Kasumi-1 (cell line): ENCODE measurements at places on chromosomes 5 and 9.

DNA sequence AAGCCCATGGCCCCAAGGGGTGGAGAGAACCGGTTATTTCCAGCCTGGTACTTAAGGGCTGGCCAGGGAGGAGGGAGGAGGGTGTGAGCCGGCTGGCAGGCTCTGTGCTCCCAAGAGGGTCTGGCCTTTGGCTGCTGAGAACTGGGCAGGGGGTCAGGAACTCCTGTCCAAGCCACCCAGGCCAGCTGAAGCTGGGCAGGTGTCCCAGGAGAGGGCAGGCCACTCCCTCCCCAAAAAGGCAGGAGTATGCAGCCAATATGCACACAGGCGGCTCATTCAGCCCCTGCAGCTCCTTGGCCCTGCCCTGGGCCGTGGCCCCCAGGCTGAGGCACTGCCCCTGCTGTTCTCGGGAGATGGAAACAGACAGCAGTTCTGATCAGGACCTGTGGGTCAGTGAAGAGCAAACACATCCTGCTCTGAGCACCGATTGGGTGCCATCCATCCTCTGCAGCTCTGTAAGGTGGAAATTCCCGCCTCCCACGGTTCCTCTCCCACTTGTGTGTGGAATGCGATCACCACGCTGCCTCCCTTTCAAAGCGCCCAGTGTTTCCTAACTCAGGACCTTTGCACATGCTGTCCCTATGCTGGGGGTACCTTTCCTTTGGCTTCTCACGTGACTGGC, 17.1 kb upstream of the KIF12 start:
- no peak for DNase-seq

- DNase-seq = no peak
Measured at GRCh38 chr5:89292487-89292886, 409.5 kb upstream of the MEF2C start.

DNA sequence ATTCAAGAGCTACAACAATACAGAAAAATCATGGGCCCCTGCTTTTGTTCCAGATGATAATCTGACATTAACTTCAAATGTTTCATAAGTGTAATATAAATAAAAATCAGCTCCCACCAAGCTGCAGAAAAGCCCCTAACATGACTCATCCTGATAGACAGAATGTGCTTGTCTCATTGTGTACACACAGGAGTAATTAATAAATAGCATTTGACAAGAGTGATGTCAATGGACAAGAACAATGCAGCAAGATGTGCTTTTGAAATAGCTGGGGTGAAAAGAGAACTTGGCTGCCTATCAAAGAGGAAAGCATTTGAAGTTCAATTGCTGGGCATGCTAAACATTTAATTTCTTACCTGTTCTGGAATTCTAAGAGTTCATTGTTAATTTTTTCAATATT, 79.2 kb downstream of the DNAH5 start:
- DNase-seq = no peak

DNA sequence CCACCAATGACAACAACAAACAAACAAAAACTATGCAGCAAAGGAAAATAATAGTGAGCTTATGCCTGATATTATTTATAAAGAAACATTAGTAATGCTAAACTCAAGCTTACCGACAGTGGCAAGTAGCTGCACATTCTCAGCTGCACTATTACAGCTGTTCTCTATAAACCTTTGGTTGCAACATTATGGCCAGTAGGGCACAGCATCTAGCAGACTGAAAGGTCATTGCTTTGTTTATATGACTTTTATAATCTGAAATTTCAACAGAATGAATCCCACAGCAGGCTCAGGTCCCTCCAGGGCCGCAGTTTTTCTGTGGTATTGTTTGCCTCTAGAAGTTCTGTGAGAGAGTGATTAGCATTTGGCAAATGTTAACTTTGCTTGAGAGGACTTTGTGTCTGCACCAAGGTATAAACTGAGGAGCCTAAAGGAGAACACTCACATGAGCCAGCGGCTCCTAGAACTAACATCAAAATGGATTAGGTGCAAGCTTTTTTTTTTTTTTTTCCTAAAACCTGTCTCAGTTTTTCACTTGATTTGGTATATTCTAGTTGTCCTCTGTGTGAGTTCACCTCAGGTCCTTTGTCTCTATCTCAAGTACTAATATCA, 58.3 kb downstream of the IZUMO3 start:
- no peak for DNase-seq

DNA sequence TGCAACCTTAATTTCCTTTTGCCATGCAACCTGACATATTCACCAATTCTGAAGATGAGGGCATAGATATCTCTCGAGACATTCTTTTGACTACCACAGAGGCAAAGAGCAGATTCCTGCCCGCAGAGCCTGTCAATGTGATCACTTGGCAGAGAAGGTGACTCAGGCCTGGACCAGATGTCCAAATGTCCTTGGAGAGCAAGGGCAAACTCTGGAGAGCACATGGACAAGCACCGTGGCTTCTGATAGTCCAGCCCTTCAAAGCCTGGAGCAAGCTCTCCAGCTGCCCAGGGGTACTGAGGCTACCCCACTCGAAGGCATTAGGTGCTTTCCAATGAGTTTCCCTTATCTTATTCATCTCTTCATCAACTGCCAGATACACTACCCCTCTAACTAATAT, 50.4 kb upstream of the ALDH1B1 start:
- DNase-seq = no peak

DNA sequence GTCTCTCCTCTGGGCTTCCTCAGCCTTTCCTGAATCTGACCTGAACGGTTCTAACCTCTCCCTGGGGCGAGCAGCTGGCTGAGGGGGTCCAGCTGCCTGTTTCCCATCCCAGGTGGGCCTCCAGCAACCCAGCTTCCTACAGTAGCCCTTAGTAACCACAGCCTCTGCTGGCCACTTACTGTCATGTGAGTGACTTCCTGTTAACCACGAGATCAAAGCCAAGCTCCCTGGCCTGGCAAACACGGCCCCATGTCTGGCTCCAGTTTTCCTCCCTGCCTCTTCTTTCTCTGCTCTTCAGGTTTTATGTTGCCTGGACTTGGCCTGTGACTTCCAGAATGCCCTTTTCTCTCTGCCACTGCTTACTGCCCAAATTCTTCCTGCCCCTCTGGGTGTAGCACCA, 47.2 kb upstream of the DAB2IP start:
- DNase-seq = no peak

DNA sequence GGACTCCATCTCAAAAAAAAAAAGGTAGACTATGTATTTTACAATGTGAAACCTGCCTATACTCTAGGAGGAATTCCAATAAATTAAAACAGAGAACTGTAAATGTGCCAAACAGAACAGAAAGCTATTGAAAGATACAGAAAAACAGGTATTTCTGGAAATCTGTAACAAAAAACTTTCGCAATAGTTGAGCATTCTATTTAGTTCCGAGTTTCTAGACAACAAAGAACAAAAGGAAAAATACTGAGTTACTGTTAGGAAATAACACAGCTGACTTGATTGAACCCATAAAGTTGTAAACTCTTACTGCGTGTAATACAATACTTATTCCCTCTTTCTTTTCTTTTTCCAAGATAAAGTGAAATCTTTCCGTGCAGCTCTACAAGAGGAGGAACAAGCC, 18.6 kb downstream of the DIMT1 start:
- no peak for DNase-seq

- no peak for DNase-seq
Measured at GRCh38 chr9:137820161-137820855, 57.3 kb upstream of the CACNA1B start.

DNA sequence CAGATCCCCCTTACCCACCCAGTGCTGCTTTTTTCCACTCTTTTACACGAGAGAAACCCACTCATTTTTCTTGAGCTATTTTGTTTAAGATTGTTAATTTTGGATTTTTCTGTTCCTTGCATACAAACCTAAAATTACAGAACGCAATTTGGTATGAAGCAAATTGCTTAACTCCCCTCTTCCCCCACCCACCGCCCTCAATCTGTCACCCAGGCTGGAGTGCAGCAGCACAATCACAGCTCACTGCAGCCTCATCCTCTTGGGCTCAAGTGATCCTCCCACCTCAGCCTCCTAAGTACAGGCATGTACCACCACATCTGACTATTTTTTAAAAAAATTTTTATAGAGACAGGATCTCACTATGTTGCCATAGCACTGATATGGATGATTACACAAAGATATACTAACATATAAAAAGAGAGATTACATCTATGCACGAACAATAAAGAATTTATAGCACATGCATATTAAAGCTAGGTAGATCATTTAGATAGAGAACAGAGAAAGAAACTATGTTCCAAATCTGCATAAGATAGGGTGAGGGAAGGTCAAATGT, 203.6 kb downstream of the PIK3R1 start:
- no peak for DNase-seq

GRCh38 chr9:135198586-135199285, 111.3 kb downstream of the OLFM1 start:
- DNase-seq = no peak
